Activated CD8-positive, alpha-beta memory T cell treated with anti-CD3 and anti-CD28 coated beads for 48 hours (primary cell): ENCODE measurements at places on chromosomes 3 and 15.

DNA sequence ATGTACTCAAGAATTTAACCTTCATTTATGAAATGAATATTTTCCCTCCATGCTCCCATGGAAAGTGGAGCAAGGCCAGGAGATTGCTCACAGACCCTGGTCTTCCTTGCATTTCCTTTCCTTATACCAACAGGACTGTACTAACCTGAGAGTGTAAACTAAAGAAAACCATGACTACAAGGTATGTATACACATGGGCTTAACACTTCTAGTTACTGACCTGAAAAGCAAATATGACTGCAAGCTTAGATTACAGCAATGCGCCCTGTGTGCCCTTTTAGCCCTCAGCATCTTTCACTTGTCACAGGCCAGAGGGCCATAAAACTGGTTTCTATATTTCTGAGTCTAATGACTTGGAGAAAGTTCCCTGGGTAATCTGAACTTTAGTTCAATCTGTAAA, 52.1 kb downstream of the NEK10 start:
- no peak for DNase-seq

DNA sequence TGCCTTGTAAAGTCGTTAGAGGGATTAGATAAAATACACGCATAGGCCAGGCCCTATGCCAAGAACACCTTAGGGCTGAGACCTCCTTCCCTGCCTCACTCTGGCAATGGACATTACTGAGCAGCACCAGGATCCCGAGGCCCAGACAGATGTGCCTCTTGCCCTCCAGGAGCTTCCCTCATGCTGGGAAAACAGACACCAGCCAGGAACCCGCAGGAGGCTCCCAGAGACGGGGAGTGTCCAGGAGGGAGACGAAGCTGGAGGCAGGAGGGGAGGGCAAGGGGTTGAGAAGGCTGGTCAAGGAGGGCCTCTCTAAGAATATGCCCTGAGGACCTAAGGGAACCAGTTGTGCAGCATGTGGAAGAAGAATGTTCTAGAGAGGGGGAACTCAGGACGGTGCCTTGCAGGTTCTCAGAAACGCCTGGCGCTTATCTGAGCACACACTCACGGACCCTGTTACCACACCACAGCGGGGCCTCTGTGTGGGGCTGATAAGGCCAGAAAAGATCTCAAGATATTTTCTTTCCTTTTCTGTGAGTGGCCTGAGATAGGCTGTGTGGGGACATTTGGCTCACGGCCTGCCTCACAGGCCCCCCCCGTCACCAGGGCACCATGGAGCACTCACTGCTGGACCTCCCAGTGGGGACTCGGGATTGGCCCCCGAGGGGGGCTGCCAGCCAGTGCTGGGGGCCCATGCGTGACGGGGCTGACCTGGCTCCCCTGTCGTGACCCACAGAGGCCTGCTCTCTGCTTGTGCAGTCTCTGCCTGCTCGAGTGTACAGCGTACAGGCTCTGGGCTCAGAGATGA, 22.0 kb upstream of the CYP11A1 start:
- DNase-seq = no peak

- DNase-seq = no peak
Measured at GRCh38 chr3:8581806-8582445, 62.7 kb downstream of the SSUH2 start.

GRCh38 chr3:179309225-179310078, 13.4 kb upstream of the ZNF639 start:
- no peak for DNase-seq

- DNase-seq = no peak
Measured at GRCh38 chr3:16503191-16503776, 10.2 kb downstream of the RFTN1 start.

GRCh38 chr15:44132057-44132456, 63.0 kb downstream of the FRMD5 start:
- no peak for DNase-seq

GRCh38 chr3:83092521-83093221, 1331.2 kb upstream of the GBE1 start:
- DNase-seq = no peak

- DNase-seq = no peak
Measured at GRCh38 chr3:32046102-32046501, 60.3 kb upstream of the GPD1L start.

GRCh38 chr3:189941125-189941524, 179.6 kb downstream of the P3H2 start:
- DNase-seq = no peak

DNA sequence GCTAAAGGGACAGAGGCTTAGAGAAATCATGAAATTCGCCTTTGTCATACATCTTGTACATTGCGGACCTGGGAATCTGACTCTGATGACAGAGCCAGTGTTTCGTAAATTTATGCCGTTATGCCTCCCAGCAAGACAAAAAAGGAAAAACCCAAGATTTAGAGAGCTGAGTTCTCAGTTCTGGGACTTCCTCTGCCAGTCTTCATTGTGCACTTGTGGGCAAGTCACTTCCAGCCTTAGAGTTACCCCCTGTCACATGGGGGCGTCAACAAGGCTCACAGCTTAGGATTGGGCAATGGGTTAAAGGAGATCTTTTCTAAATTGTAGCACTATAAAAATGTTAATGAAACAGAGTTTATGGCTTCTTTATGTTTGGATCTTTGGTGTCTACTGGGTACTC, 41.9 kb upstream of the MITF start:
- DNase-seq = no peak

GRCh38 chr15:65819563-65819960, 27.5 kb upstream of the DENND4A start:
- no peak for DNase-seq

DNA sequence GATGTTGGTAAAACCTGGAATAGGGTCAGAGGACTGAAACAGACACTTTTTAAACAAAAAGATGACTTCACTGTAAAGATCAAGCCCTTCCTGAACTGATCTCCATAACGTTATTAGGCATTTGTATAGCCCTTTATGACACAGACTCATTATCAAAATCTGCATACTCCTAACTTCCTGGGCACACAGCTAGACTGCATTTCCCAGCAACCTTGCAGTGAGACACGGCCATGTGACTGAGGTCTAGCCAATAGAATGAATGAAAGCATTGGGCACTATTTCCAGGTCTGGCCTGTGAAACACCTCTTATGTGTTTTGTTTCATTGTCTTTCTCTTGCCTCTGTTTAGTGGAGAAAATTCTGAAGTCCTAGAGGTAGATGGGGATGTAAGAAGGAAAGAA, 270.4 kb downstream of the NR1D2 start:
- no peak for DNase-seq

- no peak for DNase-seq
Measured at GRCh38 chr3:158106766-158107471, 699 bp upstream of the SHOX2 start.

- no peak for DNase-seq
Measured at GRCh38 chr3:32143849-32144757, 37.7 kb downstream of the GPD1L start.

GRCh38 chr3:129305592-129306091, 27.0 kb downstream of the HMCES start:
- DNase-seq = no peak

GRCh38 chr3:149657926-149658743, at the start of gene WWTR1:
Gene WWTR1, minus strand, starts transcription at chr3:149658025. Its CDS starts 719 bp downstream, at chr3:149657306.
- DNase-seq = peak; percentile 4

- no peak for DNase-seq
Measured at GRCh38 chr3:190197346-190197763, 76.7 kb upstream of the P3H2 start.
